Lung (tissue), 17 donors: ENCODE measurements at places on chromosomes 4 and X. TPM values are rescaled to one million over a fixed set of nuclear protein-coding genes. Genes with fewer than 3 reads are reported as not detected.

- DNase-seq: no peak
These were observed 35.3 kb upstream of the CA5B start for GRCh38 chrX:15702488-15703371.

DNA sequence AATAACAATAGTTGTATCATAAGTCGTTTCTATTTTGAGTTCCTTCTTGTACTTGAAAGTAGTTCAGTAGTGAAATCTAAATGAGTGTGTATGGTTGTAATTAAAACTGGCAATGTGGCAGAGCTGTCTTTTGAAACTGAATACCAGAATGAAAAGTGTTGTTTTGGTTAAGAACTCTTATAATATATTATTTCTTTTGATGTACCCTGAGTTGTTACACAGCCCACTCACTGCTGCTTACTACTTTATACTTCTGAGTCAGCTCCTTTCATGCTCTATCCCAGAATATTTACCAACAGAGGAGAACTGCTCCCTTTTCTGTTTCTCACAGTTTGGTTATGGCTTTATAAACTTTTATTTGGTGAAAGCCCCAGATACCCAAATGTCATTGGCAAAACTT, 28.8 kb downstream of the FAM199X start:
- DNase-seq: no peak

DNA sequence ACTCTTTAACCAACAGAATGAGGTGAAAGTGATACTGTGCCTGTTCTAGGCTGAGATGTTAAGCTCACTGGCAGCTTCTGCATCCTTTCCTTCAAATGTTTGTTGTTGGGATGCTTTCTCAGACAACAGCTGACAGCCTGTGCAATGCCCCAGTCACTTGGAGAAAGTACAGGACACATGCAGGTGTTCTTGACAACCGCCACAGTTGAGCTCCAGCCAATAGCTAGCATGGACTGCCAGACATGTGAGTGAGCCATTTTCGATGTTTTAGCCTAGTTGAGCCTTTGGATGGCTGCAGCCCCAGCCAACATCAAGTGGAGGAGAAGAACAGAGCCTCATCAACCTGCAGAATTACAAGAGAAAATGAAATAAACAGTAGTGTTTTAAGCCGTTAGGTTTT, 94.1 kb upstream of the PPP3CA start:
- DNase-seq: no peak

- DNase-seq: peak; percentile 89
These were observed 579.7 kb downstream of the SPRY1 start for GRCh38 chr4:123976285-123976684.

DNA sequence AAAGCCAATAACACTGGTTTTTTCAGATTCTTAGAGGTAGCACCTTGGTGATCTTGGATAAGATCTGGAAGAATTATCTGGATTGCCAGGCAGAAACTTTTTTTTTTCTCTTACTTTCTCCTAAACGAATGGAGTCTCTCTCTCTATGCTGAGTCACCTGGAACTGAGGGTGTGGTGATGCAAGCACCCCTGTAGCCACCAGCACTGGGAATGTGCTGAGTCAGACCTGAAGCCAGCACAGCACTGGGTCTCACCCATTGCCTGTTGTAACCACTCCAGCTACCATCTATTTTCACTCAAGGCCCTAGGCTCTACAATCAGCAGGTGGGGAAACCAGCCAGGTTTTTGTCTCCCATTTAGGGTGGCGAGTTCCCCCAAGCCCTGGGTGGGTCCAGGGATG, 923.8 kb downstream of the RAPGEF2 start:
- DNase-seq: no peak

- DNase-seq: no peak
These were observed 11.0 kb upstream of the CLDN24 start for GRCh38 chr4:183333202-183333601.

DNA sequence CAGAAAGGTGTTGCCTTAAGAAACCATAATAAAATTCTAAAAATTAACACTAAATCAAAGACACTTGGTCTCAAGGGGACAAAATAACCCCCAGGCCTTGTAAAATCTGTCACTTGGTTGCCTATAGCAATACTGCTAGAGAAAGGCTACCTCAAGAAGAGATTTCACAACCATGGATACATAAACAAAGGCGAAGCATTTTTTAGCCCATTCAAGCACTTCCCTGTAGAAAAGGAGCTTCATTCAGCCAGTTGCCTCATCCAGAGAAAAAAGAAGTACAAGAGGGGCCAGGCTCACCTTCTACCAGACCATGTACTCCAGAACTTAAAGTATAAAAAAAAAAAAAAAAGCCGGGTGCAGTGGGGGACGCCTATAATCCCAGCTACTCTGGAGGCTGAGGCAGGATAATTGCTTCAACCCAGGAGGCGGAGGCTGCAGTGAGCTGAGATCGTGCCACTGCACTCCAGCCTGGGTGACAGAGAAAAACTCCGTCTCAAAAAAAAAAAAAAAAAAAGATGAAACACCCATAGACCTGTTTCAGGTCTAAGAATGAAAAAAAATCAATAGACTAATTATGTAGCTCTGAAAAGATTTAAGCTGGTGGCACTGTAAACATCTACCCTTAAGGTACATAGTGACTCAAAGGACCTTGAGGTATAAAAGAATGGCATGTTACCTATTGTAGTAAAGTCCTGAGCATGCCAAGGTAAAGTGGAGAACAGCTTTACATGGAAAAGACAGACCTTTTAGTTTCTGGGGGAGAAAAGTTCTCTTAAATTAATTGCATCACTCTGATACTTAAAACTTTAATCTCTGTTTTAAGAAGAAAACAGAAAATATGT, 18.0 kb downstream of the RUFY3 start:
- no peak for DNase-seq

- DNase-seq: no peak
These were observed 64.9 kb downstream of the CD99L2 start for GRCh38 chrX:150833454-150834056.

DNA sequence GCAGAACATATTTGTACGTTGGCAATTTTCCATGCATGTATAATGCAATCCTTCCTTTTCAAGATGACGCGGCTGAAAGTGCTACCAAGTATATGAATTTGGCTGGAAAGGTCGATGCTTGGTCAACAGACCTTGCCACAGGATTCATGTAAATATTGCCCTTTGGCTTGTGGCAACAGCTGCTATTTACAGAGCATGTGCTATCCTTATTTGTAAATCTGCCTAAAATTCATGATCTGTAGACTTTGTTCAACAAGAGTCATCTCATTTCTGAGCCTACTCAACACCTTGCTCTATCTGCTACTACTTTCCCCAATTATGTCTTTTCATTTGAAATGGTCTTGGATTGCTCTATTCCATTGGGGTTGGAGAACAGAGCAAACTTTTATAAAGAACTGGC, 1.9 kb upstream of the SMARCA1 start:
- DNase-seq: no peak

- DNase-seq: no peak
These were observed 207.6 kb downstream of the THOC2 start for GRCh38 chrX:123525123-123525725.

DNA sequence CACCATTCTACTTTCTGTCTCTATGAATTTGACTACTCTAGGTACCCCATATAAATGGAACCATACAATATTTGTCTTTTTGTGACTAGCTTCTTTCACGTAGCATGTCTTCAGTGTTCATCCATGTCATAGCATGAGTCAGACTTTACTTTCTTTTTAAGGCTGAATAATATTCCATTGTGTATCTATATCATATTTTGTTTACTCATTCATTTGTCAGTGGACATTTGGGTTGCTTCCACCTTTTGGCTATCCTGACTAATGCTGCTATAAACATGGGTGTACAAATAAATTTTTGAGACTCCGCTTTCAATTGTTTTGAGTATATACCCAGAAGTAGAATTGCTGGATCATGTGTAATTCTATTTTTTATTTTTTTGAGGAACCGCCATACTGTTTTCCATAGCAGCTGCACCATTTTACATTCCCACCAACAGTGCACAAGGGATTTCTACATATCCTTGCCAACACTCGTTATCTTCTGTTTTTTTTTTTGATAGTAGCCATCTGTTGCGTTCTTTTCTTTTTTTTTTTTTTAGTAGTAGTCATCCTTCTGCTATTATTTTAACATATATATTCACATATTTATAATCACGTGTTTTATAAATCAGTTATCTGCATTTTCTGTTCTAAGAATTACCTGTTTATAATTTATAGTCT, 158.0 kb upstream of the MED14 start:
- peak; percentile 53 for DNase-seq

DNA sequence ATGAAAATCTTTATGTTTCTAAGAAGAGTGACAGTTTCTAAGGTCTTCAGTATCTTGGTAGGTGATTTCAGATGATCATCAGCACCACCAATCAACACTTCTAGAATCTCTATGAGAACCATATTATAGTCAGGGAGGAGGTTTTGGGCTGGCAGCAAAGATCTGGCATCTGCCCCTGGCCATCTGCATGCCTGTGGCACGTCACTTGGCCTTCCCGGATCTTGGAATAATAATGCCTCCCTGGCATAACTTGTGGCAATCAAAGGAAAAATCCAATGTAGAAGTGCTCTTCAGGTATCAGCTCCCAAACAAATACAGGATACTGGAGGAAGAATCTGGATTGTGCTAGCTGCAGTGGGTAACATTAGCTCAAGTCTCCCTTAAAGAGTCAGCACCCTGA, 57.3 kb downstream of the RASL11B start:
- DNase-seq: no peak

- DNase-seq: peak; percentile 82
These were observed at the start of gene OCIAD2 for GRCh38 chr4:48906206-48907173. Gene OCIAD2, minus strand, starts transcription at chr4:48906774. Its CDS starts 2,225 bp downstream, at chr4:48904549.

GRCh38 chr4:113049421-113050370, at the start of gene ANK2:
Gene ANK2, plus strand, starts transcription at chr4:113049653. Its CDS starts 76 bp downstream, at chr4:113049729.
- DNase-seq: peak; percentile 47

- DNase-seq: no peak
These were observed 3.2 kb upstream of the CDKN2AIP start for GRCh38 chr4:183441276-183441675.

DNA sequence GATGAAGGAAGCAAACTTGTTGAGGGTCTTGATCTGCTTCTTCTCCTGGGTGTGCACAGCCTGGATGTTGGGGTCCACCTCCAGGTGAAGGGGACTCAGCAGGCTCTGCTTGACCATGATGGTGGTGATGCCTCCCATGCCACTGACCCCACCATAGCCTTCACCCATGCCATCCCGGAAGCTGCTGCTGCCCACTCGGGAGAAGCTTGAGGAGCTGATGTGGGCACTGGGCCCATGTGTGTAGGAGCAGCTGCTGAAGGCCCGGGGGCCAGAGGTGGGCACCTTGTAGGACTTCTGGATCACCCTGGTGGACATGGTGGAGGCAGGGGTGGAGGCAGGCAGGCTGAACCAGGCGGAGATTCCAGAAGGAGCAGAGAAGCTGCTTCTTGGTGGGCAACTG, 432.7 kb upstream of the DIPK2B start:
- DNase-seq: no peak

- no peak for DNase-seq
These were observed 4.0 kb upstream of the KCNIP4 start for GRCh38 chr4:21952549-21952948.

DNA sequence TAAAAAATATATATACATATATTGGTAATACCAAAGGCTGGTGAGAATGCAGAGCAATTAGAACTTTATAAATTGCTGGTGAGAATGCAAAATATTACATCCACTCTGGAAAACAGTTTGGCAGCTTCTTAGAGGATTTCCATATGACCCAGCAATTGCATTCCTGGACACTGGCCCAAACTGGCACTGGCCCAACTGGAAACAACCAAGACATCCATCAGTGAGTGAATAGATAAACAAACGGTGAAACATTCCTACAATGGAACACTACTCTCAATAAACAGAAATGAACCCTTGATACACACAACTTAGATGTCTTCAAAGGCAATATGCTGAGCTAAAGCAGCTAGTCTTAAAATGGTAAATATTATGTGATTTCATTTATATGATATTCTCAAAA, 524.2 kb downstream of the IQCM start:
- peak; percentile 85 for DNase-seq

DNA sequence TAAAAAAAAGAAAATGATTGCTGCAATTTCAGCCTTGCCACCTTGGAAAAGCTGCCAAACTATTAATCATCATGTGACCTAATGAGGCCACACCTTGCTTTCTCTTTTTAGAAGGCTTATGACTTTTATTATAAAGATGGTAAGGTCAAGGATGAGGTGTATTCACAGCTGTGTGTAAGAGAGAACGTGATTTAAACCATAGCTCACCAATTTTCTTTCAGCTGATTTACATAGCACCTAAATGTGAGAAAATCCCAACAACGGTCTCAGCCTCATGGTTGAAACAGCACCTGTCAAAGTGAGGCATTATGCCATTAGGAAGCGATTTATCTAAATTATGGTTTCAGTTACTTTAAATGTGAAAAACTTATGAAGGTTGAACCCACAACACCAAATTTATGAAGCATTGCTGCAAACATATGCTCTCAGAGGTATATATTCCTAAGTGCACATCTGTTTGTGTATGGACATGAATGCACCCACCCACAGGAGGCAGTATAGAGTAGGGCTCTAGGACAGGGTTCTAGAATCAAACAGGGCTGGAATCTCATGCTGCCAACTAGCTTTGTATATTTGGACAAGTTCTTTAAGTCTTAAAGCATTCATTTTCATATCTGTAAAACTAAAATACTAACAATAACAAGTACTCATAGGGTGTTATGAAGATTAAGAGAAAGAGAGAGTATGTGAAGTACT, 40.7 kb downstream of the ANXA3 start:
- DNase-seq: no peak

DNA sequence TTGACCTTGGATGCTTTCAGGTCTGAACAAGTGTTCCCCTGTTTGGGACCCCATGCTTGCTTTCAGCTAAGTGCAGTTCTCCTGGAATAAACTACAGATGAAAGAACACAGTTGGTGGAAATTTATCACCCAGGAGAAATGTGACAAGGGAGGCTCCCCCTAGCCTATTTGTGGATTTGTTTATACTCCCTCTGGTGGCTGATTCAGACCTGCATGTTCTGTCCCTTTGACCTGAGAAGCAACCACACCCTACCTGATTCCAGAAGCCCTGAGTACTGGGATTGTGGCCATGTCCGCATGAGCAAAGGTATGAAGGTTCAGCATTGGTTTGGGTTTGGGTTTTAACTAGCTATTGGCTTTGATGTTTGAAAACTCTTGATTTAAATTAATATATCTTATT, 440.9 kb downstream of the MID1IP1 start:
- DNase-seq: no peak

- no peak for DNase-seq
These were observed 207.3 kb upstream of the DCAF8L1 start for GRCh38 chrX:28188526-28188925.

- no peak for DNase-seq
These were observed 52.8 kb downstream of the MED28 start for GRCh38 chr4:17667253-17667652.

GRCh38 chrX:21490341-21490740, 116.1 kb downstream of the CNKSR2 start:
- DNase-seq: no peak

The SMR3B gene
- total RNA-seq: not detected

The SAGE1 gene
- not detected for total RNA-seq

The CDKN2AIP gene
- total RNA-seq: 12.6 TPM

The INTS12 gene
- total RNA-seq: 15.0 TPM

The EGF gene
- total RNA-seq: 2.6 TPM

The CLCN4 gene
- total RNA-seq: 9.3 TPM

The GCNA gene
- total RNA-seq: 2.2 TPM

The GUF1 gene
- total RNA-seq: 27.4 TPM

The FOXR2 gene
- not detected for total RNA-seq

The TLR2 gene
- total RNA-seq: 186 TPM

The SPATA18 gene
- 56.5 TPM for total RNA-seq

The MAGEB1 gene
- total RNA-seq: not detected

The ZNF718 gene
- total RNA-seq: 27.7 TPM
